ENCODE measurements at places on chromosomes 3 and 15. TPM values are rescaled to one million over a fixed set of nuclear protein-coding genes. Genes with fewer than 3 reads are reported as not detected.

Gene CCDC39
- not detected for total RNA-seq

Gene GATA2
- 8.0 TPM for total RNA-seq

Gene GRM7
- total RNA-seq = not detected

Gene BCL2A1
- 0.55 TPM for total RNA-seq

Gene BTLA
- total RNA-seq = not detected

Gene MST1
- 6.6 TPM for total RNA-seq

Gene CCR1
- 2.4 TPM for total RNA-seq

Gene IP6K2
- total RNA-seq = 30.2 TPM

Gene MUC4
- not detected for total RNA-seq

Gene ANP32A
- 138 TPM for total RNA-seq

Gene GOLGA8O
- total RNA-seq = 2.0 TPM

Gene AP3B2
- total RNA-seq = 0.84 TPM

Gene GOLGA8G
- not detected for total RNA-seq

Gene ERC2
- 0.94 TPM for total RNA-seq

Gene KLF15
- total RNA-seq = 28.5 TPM

Gene DNAJC13
- total RNA-seq = 30.3 TPM

Gene NISCH
- 48.3 TPM for total RNA-seq

Gene TRAT1
- not detected for total RNA-seq

Gene UBE3A
- total RNA-seq = 103 TPM

Gene C3orf20
- not detected for total RNA-seq

Gene ARGFX
- not detected for total RNA-seq

Measured in left ventricle myocardium superior (tissue), 1 donor.